CD4-positive, alpha-beta T cell (primary cell): ENCODE measurements at places on chromosomes 7 and 10.

DNA sequence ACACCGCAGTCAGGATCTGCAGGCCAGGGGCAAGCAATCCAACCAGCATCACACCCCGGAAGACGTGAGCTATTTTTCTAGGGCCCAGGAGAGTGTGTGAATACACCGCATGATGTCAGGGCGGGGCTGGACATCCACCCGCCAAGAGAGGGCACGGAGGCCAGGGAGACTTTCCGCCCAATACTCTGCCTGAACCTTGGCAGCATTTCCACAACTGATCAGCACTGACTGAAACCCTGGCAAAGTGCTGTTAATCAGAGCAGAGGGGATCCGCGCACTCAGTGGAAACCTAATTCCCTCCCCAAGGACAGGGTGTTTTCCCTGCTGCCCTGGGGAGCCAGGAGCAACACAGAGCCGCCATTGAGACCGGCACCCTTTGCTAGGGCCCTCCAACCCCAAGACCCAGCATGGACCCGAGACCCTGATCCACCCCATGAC lies 8.2 kb downstream of the MAD1L1 start:
- DNase-seq = no peak

GRCh38 chr10:1274111-1274661 lies 218.0 kb downstream of the WDR37 start:
- no peak for DNase-seq

GRCh38 chr10:101070098-101070497 lies 8.3 kb downstream of the KAZALD1 start:
- DNase-seq = no peak

GRCh38 chr7:37671876-37672275 lies 11.7 kb upstream of the GPR141 start:
- DNase-seq = no peak

DNA sequence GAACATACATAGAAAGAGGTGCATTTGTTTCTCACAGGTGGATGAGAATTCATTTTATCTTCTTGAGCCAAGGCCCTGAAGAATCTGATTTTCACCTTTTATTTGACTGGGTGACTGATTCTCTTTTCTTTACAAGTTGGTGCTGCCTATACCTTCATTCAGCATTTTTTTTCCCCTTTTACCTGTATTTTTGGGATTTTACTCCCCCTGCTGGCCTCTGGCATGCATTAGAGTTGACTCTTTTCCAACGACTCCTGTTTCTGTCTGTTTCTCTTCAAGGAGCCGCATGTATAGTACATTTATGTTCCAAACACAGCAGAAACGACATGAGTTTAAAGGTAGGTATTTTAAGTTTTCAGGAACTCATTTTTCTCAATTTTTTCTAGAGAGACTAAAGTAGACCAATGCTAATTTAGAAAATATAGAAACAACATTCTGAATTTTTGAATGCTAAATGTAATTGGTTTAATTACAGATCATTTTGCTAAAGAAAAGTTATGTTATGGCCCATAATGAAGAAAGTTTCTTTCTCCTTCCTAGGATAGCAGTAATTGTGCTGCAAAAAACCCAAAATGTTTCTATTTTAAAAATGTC lies 149.8 kb upstream of the HDAC9 start:
- DNase-seq = no peak

- DNase-seq = no peak
Observed at GRCh38 chr10:59819683-59820082, 66.4 kb upstream of the MRLN start.

DNA sequence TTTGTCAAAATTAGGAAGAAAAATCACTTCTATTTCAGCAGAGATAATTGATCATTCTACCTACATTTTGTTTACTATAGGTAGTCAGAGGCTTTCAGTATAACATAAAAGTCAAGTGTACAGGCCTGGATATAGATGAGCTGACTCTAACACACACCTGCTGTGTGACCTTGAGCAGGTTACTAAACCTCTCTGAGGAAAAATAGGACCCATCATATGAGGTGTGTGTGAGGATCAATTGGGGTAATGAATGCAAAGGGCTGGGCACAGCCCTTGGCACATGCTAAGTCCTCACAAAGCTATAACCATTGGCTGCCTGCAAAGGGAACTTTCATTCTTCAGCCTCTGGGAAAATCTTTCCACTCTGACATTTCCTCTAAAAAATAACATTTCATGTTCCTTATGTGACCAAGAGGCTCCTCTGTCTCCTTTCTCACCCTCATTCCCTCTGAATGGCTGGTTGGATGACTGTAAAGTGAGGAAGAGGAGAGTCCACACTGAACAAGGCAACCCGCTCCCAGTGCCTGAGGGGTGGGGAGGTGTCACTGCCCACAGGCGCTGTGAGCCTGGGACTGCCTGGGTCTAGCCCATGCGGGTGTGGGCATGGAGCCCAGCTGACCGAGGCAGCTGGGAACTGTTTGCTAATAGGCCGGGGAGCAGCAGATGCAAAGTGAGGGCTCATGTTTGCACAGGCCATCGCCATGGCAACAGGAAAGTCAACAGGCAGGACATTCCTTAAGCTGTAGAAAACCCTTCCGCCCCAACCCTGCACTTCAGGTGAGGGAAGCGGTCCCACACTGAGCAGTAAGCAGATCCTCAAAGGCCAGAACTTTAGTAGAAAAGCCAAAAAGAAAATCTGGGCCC lies 36.8 kb downstream of the MYOF start:
- no peak for DNase-seq

- no peak for DNase-seq
Observed at GRCh38 chr7:113922049-113922448, 3.2 kb upstream of the PPP1R3A start.

DNA sequence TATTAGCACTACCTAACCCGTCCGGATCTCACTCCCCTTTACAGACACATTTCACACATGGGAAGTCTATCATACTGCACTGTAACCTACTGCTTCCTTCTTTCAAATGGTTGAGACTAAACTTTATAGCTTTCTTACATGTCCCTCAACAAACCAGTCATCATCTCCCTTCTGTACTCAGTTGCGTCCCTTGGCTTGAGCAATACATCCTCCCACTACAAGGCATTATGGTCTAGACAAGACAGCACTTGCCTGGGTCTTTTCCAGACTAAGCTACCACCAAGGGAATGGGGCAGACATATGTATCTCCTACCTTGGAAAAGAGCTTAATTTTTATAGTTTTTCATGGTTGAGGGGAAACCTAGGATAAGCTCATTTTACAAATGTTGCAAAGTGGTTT lies 575.2 kb downstream of the KCNMA1 start:
- DNase-seq = no peak

DNA sequence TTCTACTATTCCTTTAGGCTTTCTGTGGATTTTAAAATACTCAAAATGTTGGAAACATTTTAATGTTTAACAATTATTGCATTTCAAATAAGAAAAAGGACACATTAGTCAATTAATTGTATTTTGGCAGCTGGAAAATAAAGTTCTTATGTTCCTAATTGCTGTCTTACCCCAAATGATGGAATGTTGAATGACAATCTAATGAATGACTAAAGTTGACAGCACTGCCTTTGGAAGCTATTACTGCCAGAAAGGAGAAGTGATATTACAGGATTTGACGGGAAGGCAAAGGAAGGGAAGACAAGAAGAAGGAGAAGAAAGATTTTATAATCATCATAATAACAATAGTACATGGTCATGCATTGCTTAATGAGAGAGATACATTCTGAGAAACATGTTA lies 23.4 kb upstream of the TMEM229A start:
- no peak for DNase-seq

- DNase-seq = no peak
Observed at GRCh38 chr10:5314840-5315239, 49.9 kb upstream of the UCN3 start.

DNA sequence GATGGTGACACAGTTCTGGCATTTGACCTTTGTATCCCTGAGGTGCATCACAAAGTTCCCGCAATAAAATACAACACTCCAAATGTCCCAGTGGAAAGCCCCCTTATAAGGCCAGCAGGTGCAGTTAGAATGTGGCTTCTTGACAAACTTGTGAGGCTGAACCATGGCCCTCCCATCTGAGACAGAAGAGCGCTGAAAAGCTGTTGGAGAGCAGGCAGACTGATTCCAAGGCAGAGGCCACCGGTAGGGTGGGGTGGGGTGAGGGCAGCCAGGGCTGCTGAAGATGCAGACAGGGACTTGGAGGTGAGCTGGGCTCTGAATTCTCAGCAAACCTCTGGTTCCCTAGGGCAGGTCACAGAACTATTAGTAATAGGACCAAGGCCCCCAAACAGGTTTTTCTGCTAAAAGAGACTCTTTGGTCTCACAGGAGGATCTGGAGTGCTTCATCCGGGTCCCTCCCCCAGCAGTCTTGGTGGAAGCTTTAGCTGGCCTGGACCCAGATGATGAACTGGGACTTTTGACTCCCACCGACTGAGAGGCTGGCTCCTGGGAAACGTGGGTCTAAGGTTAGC lies 15.6 kb upstream of the CHST3 start:
- no peak for DNase-seq

GRCh38 chr10:3844491-3845025 lies 59.5 kb upstream of the KLF6 start:
- no peak for DNase-seq

DNA sequence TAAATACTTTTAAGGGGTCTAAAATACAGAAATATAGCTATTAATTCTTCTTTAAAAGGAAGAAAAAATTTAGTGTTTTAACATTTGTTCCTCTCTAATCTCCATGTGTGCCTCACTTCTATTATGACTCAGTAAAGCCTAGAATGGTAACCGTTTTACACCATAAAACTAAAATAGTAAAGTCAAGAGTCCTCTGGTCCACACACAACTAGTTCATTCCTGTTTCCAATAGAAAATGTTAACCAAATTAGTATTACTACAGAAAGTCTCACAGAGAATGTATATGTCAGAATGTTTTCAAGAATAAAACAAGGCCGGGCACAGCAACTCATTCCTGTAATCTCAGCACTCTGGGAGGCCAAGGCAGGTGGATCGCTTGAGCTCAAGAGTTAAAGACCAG lies 55.8 kb downstream of the CNOT4 start:
- no peak for DNase-seq

- DNase-seq = no peak
Observed at GRCh38 chr10:62693306-62693705, 111.2 kb upstream of the ADO start.

GRCh38 chr10:48634198-48634983 lies 29.5 kb upstream of the ARHGAP22 start:
- no peak for DNase-seq

DNA sequence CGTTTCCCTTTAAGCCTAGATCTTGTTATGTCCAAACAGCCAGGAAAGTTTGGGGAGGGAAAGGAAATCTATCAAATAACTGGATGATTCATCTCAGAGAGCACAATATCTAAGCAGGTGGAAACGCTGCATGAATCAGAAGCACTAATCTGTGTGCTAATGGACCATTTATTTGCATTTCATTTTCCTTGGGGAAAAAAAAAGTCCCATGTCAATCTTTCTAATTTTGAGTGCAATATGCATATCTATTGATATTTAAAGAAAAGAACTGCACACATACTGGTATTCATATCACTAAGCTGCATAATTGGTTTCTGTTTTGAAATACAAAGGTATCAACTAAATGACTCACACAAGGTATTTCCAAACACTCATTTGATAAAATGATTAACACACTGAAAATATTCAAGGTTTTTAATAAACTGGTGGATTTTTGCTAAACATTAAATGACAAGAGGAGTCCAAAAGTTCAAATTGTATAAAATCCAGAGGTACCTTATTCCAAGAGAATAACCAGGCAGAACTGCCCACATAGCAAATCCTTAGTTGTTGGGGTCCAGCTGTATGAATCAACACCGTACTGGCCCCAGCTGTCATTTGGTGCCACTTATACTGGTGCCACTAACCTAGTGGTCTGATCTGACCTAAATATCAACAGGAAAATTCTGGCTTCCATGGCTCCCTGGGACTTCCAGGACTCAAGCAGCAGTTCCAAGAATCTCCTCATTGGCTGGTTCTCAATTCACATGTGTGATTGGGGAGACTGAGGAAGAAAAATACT lies 122.2 kb upstream of the SP4 start:
- DNase-seq = no peak

DNA sequence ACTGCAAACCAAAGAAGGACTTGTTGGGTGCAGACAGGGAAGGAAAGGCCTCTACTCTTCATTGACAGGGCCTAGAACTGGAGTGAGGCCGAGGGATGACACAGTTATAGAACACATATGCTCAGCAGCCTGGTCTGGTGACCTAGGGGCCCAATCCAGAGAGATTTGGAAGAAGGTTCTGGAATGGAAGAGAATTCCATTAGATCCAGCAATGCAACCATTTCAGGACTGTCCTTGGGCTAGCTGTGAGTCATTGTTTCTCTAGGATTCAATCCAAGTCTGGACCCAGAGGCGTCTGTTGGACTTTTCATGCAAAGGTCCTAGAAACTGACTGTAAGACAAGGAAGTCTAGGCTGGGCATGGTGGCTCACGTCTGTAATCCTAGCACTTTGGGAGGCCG lies 59.2 kb downstream of the WIPF3 start:
- no peak for DNase-seq

DNA sequence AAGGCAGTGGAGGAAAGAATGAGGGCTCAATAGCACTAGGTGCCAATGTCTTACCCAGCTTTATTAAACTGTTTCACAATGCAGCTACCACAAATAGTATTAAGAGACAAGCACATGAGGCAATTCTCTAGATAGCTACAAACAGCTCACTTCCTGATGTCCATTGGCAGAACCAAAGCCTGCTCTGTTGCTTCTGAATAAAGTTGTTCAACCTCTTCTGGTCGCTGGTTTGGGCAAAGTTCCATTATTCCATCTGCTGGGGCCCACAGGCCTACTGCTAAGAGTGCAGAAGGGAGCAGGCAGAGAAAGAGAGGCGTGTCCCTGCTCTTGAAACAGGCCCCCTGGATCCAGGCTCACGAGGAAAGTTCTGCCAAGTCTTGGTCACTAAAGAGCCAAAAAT lies 173.9 kb downstream of the ZNF438 start:
- no peak for DNase-seq

DNA sequence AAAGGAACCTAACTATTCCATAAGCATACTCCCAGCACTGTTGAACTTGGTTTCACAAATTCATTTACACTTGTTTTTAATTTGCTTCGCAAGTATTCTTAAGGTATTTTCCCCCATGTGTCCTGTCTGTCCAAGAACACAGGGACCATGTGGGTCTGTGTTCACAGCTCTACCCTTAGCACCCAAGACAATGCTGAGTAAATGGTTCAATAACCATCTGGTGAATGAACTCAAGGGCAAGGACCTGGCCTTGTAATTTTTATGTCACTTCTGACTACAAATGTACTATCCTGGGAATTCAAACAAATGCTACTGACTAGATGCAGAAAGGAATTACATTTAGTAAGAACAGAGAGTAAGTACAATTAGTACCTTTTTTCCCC lies 43.0 kb upstream of the SLIT1 start:
- DNase-seq = no peak

DNA sequence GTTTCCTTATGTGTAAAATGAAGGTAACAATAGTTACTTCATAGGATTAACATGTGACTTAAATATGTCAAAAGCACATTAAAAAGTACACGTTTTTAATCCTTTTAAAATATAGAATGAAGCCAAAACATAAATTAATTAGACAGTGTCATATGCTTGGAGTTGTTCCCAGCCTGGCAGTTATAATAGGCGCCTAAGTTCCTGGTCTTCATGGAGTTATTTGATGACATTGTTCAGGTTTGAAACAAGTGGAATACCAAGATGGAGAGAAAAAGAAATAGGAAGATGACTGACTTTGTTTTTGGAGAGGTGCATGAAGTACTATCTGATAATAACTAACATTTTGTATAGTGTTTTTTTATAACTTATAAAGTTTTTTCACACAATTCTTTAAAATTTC lies 67.3 kb downstream of the ZNRF2 start:
- no peak for DNase-seq

GRCh38 chr10:123501148-123501547 lies 165.0 kb upstream of the GPR26 start:
- DNase-seq = no peak
